ENCODE measurements at places on chromosomes 3 and 15.

DNA sequence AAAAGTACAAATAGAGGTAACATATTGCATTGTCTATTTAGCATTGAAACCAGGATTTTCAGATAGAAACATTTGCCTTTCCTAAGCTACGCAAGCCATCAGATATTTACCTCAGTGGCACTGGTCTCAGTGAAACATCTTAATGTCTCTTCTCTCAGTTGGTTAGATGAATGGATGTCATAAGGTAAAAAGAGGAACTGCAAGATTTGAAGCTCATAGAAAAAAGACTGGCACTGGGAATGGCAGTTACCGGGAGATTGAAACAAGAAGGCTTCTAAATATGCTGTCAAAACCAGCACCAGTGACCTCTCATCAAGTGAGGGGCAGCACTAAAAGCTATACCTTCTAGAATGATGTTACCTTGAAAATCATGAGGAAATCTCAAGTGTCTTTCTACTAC is 486.4 kb downstream of the FHIT start:
- DNase-seq = no peak

DNA sequence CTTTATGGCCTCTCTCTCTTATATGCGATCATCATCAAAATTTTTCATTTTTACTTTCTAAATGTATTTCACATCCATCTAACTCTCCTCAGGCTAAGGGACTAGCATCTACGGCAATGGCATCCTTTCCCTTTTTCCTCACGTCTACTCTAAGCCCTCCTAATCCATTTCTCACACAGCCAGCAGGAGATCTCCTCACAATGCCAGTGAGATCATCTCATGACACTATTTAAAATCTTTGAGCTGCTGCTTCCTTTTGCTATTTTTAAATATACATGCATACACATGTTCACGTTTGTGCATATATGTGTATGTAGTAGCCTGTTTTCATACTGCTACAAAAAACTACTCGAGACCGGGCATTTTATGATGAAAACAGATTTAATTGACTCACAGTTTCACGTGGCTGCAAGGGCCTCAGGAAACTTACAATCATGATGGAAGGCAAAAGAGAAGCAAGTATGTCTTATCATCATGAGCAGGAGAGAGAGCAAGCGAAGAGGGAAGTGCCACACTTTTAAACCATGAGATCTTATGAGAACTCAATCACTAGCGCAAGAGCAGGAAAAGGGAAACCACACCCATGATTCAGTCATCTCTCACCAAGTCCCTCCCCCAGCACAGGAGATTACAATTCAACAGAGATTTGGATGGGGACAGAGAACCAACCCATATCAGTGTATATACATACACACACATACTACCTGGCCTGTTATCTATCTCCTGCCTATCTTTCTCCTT is 599.2 kb upstream of the ROBO1 start:
- DNase-seq = no peak

- no peak for DNase-seq
These were observed 97.6 kb downstream of the SNRPN start for GRCh38 chr15:25052191-25052999.

DNA sequence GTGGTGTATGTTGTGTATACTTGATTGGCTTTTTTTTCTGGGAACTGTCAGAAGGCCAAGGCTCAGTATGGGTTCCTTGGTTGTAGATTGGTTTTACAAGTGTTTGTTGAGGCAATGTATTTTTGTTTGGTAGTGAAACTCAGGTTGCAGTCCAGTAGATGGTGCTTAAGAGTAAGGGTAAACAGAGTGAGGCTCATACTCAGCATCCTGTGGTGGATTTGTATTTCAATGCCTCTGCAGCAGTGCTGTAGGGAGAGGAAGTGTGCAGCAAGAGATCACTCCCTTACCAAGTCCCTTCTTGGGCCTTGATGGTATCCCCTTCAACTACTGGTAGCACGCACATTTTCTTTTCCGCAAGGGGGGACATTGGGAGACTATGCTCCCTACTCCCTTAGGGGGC is 428.5 kb upstream of the CNTN3 start:
- DNase-seq = no peak

GRCh38 chr3:51968170-51968775 is 1.0 kb upstream of the PCBP4 start:
- no peak for DNase-seq

DNA sequence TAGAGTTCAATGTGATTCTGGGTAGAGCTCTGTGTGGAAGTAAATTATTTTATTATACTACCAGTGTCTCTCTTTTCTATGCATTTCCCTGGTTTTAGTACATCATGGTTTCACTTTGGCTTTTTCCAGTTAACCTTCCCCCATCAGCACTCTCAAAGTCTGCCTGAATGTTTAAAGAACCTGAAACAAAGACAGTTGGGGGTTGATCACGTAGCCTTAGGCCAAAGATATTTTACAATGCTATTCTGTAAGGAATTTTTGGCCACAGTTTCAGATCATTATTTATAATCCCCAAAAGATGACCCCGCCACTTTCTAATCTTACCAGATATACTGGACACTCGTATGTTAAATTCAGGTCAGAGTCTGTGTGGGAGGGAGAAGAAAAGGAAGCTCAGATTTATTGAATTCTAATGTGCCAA is 156.3 kb upstream of the TMC3 start:
- DNase-seq = no peak

DNA sequence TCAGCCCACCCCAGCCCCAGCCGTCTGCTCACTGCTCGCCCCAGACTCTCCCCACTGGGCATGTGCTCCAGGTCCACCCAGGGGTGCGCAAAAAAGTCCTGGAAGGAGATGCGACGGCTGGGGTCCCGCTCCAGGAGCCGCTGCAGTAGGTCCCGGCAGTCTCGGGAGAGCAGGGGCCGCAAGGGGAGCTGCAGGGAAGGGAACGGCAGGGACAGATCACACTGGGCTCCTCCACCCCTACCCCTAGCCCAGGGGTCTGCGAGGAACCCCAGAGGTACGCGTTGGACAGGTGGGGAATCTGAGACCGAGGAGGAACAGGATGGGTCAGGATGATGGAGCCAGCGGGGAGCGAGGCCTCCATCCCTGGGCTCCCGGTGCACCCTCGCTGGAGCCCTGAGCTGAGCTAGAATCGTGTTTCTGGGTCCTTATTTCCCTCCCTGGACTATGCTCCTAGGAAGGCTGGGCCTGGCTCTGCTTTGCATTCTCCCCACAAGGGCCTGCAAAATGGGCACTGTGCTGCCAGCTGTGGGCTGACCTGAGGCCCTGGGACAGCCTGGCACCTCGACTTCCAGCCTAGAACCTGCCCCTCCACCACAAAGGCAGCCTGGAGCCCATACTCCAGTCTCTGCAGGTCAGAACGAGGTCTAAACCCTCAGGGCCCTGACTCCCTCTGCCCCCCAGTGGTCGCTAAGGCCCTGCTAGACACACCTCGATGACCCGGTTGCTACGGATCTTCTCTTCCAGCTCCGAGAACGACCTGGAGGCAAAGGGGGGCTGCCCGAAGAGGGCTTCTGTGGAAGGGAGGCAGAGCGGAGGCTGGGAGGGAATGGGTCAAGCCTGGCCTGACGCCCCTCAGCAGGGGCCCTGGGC is 3.2 kb downstream of the ULK3 start:
- DNase-seq = no peak

GRCh38 chr3:142795332-142795731 is 71.5 kb downstream of the TRPC1 start:
- no peak for DNase-seq

- DNase-seq = peak; percentile 93
These were observed at the start of gene IVD for GRCh38 chr15:40405501-40406381. IVD (plus strand) TSS chr15:40405795; CDS start chr15:40405828, 33 bp downstream.

- DNase-seq = no peak
These were observed 50.7 kb upstream of the ACAN start for GRCh38 chr15:88752501-88752900.

- DNase-seq = peak; percentile 35
These were observed 97.3 kb downstream of the NPAP1 start for GRCh38 chr15:24772686-24773373.

DNA sequence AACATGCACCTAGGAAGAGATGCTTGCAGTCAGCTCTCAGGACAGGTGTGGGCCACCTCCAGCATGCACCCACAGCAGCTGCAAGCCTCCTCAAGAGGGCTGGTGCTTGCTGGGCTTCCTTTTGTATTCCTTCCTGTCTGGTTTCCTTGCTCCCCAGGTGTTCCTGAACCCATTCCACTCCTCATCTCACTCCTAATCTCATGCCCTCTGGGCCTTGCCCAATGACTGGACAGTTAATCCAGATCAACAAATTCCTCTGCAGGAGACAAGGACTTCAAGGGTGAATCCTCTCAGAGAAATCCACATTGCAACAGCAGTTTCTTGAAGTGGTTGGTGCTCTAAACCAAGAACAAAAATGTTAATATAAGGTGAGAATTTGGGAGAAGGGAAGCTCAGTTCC is 30.7 kb downstream of the RASGRP1 start:
- DNase-seq = no peak

- DNase-seq = peak; percentile 38
These were observed 20.9 kb downstream of the CD276 start for GRCh38 chr15:73704869-73705645.

DNA sequence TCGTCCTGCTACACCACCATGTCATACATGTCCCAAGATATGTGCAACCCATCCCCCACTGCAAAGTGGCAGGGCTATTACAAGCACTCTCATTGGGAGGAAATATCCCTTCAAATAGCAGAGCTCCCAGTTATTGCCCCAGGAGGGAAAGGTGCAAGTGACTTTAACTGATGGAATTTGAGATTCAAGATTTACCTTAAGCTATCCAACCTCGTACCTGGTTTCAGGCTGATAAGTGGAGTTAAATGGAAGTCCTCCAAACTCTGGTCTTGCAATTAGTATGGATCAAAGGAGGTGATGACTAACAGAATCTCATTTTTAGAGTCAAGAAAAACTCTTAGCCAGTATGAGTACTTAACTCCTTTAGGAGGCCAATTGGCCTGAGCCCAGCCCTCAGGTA is 2.1 kb downstream of the SLCO2A1 start:
- DNase-seq = no peak

DNA sequence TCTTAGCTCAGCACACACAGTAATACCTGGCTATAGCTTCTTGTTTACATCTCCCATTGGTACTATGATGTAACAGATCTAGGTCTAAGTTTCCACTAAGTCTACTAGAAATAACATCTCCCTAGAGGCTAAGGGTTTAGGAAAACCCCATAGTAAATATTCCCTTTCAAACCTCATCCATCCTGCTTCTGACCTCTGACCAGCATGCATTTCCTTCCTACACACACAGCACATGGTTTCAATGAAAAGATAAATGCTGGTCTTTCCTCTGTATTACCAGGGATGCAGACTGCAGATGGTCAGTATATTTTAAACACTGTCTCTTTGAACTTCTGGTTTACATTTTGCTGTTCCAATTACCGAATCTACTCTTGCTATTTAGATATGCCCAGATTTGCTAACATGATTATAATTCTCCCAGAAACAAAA is 96.6 kb downstream of the EFL1 start:
- DNase-seq = no peak

DNA sequence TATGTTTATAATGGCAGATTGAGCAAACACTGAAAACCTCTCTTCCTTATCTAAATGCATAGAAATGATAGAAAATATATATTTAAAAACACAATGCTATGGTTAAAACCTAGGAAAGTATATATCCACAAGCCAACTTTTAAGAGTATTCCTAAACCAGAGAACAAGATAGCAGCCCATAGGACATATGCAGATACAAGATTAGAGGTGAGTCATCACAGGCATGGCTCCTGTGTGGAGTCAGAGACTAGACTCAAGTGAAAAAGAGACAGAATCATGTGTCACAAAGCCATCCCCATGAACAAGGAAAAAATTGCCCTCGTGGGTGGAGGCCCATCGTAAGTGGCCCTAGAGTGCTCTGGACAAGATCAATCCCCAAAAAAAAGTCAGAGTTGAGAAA is 199.4 kb upstream of the PPP2R3A start:
- DNase-seq = no peak

DNA sequence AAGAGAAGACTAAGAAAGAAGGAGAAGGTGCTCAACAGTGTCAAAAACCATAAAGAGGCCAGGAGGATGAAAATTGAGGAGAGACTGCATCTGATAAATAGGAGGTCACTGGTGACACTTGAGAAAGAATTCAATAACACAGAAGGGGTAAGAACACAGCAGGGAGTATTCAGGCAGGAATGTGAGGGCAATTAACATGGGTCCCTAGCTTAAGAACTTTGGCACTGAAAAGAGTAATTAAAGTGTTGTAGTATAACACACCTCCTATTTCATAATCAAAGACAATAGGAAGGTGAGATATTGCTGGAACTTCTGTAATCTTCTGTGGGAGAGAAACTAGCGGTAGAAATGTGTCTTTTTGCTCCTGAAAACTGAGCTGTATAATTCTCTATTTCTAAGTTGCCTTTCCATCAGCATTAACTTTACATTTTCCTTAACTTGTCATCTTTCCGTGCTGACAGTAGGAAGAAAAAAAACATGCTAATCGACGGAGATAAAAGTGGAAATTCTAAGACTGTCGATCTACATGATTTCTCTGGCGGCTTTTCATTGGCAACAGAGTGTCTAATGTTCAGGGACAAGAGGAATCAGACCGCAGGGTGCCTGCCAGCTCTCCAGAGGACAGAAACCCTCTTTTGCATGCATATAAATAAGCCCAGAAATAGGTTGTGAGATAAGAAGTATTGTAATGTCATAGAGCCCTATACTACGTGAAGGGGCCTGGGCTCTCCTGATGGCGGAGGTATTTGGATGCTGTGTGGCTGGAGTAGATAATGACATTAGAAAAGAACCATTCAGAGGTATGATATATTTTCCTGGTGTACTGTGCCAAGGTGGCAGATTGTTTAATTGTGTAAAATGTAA is 147.9 kb upstream of the GAP43 start:
- no peak for DNase-seq

GRCh38 chr15:78072080-78072892 is 5.2 kb downstream of the TBC1D2B start:
- peak; percentile 68 for DNase-seq

- no peak for DNase-seq
These were observed 141.2 kb downstream of the GMNC start for GRCh38 chr3:190721330-190721729.

DNA sequence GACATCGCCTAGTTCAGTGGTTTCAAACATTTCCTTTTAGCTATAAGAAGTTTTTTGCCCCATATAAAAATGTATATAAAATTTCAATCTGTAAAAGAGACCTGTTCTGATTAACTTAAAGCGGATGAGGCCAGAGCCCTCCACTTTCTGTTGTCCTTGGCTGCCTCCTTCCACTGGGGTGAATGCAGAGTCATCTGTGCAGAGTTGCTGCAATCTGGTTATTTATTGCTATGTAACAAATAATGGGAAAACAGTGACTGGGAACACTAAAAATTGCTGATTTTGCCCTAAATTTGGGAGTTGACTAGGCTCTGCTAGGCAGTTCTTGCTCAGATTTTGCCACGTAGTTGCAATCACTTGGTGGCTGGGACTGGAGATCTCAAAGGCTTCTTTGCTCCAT is 637.8 kb downstream of the GRM7 start:
- DNase-seq = no peak

DNA sequence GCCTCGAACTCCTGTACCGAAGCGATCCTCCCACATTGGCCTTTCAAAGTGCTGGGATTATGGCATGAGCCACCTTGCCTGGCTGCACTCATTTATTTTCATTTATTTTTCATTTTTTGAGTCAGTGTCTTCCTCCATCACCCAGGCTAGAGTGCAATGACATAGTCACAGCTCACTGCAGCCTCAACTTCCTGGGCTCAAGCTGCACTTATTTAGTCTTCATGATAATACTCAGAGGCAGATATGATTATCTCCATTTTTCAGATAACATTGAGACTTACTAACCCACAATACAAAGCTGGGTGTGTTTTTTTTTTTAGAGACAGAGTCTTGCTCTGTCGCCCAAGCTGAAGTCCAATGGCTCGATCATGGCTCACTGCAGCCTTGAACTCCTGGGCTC is 10.0 kb downstream of the PRKCI start:
- DNase-seq = no peak

- DNase-seq = peak; percentile 20
These were observed 106.5 kb downstream of the TPRA1 start for GRCh38 chr3:127483902-127484591.
